GM12878 (cell line): ENCODE measurements at places on chromosomes 12 and 14. TPM values are rescaled to one million over a fixed set of nuclear protein-coding genes. Genes with fewer than 3 reads are reported as not detected.

GRCh38 chr14:102805371-102805891 lies 28.2 kb downstream of the TRAF3 start:
- DNase-seq: no peak

WSB2 gene
- total RNA-seq: 56.8 and 59.0 TPM in 2 replicates

DNA sequence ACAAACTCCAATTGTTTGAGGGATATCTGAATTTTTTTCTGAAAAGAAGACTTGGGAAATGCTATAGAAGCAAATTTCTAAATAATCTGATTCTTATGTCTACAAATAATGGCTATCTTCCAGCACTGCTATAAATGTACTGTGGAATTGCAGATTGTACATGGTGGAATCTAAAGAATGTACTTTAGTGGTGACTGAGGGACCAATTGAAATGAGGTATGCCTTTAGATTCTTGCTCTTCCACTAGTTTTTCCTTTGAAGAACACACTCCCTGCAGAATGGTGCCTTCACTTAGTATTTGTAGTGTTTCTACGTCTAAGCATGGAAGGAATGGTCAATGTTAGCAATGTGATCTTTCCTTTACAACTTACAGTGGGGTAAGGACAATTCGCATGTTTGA lies 11.7 kb upstream of the PRB4 start:
- DNase-seq: no peak

- DNase-seq: no peak
Observed at GRCh38 chr12:77133566-77133965, 68.2 kb upstream of the E2F7 start.

- no peak for DNase-seq
Observed at GRCh38 chr14:87066221-87066817, 926.7 kb downstream of the GALC start.

TSHR gene
- not detected in 2 replicates for total RNA-seq

P3H3 gene
- total RNA-seq: 0.13 and 0.21 TPM in 2 replicates

DNA sequence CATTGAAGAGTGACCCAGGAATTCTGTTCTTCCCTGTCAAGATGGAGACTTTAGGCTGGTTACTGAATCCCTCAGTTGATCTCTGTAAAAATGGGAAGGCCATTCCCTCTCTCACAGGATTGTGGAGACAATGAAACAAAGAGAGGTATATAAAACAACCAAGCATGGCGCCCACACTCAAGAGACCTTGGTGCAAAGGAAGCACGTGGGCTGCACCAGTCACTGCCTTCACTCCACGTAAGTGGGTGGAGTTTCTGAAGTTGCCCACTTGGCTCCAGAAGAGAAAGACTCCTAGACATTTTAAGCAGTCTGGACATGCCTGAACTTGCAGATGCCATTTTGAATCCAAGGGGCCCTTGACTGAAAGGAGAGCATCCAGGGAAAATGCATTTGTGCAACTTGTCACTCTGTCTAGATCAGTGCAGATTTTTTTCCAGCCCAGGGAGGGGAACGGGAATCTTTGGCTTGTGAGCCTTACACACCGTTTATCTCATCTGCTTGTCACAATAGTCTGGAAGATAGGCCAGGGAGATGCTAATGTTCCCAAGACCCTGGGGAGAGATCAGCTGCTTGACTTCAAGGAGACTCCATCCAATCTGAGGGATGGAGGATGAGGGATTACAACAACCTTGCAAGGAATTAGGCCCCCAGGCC lies 96.9 kb upstream of the TBX3 start:
- no peak for DNase-seq

GRCh38 chr12:68237078-68237477 lies 11.5 kb upstream of the IL26 start:
- no peak for DNase-seq

- peak; percentile 11 for DNase-seq
Observed at GRCh38 chr12:16347391-16348298, at the start of gene MGST1. TSS of gene MGST1 (plus strand) at chr12:16347645. CDS start at chr12:16354253, 6,608 bp downstream.

ACVRL1 gene
- total RNA-seq: 0.29 TPM in 1 of 2 replicates, not detected in the other

GRCh38 chr12:79512068-79512467 lies 178.7 kb downstream of the PAWR start:
- no peak for DNase-seq

GRCh38 chr14:91170504-91171121 lies 56.7 kb downstream of the DGLUCY start:
- no peak for DNase-seq

DNA sequence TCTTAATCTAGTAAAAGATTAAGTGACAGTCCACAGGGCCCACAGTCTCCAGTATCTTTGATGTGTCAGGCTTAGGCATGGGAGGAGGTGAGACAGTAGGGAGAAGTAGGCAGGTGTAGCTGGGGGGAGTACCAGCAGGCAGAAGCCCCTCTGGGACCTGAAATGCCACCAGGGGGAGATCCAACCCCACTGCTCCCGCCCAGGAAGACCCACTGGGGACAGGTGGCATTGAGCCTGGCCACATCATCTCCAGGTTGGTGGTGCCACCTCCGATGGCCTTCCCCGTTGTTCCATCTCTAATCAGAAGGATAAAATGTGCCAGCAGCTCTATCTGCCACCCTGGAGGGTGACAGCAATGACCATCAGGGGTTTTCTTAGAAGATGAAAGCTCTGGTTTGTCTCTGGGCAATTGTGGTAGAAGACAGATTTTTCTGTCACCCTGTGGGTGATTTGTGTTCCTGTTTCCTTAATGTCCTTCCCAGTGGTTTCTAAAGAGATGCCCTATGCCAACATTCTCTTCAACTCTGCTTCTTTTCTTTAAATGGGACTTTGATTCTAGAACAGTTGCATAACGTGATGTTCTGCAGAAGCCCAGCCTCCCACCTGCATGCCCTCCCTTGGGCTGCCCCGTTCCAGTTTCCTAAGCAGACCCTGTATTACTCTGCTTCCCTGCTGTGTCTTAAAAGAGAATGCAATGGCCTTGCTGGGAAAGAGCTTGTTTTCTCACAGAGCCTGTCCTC lies 12.3 kb upstream of the SERPINA12 start:
- no peak for DNase-seq

RTN1 gene
- total RNA-seq: 0.27 TPM in 1 of 2 replicates, not detected in the other

DNA sequence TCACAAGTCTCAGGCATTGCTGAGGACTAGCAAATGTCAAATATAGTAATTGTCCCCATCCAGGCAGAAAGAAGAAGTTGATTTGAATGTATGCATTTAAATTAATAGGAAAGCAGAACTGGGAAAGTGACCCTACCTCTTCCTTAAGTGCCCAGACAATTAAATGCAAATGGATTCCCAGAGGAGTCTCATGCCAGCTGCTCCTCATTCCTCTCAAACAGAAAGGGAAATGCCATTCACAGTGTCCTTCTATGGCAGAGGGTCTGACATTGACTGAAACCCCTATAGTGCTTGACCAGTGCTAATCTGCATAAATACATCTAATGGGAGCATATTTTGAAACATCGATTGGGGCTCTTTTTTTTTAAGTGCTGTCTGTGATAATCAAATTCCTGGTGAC lies 292.4 kb upstream of the SEL1L start:
- no peak for DNase-seq

MYH7 gene
- total RNA-seq: 0.10 and 0.11 TPM in 2 replicates

DNA sequence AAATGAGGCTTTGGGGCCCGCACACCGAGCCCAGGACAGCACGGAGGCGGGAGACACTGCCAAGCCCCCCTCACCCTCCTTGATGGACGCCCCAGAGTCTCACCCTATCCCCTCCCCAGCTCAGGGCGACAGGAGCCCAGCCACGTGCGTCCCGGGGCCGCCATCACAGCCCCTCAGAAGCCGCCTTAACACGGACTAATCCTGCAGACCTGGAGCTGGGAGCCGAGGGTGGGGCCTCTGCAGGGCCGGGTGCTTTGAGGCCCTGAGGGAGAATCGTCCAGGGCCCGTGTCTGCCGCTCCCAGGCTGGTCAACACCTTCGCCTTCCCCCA lies 79.7 kb upstream of the FBRSL1 start:
- no peak for DNase-seq

TMEM119 gene
- total RNA-seq: 0.44 TPM in 1 of 2 replicates, not detected in the other

GRCh38 chr14:53929871-53930715 lies 26.5 kb downstream of the BMP4 start:
- DNase-seq: no peak

GRCh38 chr12:76410781-76411180 lies 62.6 kb upstream of the BBS10 start:
- DNase-seq: no peak

HOXC5 gene
- not detected in 2 replicates for total RNA-seq

DNA sequence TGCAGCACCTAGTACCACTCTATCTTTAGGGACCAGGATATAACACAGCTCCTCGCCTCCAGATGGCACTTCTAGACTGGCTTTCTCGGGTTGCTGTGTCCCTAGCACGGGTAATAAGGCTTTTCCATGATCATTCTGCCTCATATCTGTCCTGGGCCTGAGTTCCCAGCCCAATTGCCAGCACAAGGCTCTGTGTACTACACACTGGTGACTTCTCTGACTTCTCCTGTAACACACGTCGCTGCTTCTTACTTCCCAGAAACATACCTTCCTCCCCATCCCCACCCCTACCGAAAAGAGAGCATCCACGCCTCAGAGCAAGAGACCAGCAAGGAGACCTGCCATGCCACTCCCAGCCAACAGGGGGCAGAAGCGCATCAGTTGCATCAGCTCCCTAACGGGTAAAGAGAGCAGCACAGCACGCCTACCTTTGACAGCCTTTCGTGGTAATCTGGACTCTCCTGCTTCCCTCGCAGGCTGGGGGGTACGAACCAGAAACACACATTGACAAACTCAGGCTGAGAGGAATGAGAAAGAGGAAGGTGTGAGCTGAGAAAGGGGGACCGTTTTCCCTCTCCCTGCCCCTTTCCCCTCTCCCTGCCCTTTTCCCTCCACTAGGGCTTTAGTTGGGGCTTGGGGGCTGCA lies 21.2 kb upstream of the ZNF740 start:
- DNase-seq: peak; percentile 72

DNA sequence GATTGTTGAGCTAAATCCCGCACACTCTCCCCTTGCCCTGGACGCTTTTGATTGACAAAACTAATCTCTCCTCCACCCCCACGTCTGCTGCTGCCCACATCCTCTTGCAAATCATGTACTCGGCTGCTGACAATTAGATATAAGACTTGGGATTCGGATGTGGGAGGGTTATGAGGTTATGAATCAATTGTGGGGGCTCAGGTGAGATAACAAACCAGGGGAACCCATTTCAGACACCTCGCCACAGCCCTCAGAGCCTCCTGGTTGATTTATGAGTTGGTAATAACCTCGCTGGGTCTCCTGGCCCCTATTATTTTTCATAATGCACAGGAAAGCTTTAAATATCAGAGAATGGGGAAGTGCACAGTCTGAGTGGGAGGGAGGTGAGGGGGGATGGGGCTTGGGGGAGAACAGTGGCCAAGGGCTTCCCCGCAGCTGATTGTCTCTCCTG lies 449.9 kb downstream of the DPF3 start:
- peak; percentile 28 for DNase-seq

DNA sequence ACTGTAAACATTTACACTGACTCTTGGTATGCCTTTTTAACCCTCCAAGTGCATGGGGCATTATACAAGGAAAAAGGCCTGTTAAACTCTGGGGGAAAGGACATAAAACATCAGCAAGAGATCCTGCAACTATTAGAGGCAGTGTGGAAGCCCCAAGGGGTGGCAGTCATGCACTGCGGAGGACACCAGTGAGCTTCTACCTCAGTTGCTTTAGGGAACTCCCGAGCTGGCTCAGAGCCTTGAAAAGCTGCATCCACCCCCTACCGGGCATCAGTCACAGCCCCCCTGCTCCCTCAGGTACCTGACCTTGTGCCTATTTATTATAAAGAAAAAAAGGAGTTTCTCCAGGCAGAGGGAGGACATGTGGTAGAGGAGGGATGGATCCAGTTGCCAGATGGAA lies 695.6 kb upstream of the LMO3 start:
- DNase-seq: no peak

- DNase-seq: no peak
Observed at GRCh38 chr12:47014474-47014873, 64.9 kb upstream of the PCED1B start.

CMA1 gene
- not detected in 2 replicates for total RNA-seq

MORN3 gene
- 0.15 and 0.19 TPM in 2 replicates for total RNA-seq

RNASE3 gene
- not detected in 2 replicates for total RNA-seq

DNA sequence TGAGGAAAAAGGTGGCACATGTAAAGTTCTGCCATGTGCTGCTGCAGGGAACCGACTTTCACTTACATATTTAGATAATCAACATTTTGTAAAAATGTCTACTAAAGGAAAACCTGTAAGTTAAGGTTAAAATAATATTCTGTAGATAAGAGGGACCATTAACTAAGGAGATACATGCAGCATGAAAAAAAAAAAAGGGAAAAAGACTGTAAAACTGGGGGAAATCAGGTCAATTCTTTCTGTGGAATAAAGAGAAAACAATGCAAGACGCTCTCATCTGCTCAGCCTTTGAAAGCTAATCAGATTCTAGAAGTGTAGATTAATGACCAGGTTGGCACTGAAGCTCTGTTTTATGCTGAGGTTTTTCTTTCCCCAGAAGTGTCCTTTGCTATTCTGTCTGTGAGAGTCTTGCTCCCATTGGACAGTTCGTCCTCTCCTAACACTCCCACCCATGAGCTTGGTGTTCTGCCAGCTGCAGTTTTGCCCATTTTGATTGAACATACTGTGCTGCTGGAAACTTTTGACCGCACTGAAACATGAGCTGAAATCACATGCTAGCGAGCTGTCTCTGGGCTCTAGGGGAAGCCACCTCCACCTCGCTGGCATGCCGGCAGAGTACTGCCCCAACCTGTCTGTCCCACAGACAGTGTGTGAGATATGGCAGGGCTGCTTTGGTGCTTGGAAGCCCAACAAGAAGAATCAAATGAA lies 39.7 kb downstream of the PPTC7 start:
- DNase-seq: peak; percentile 90

GRCh38 chr12:113512568-113512967 lies 40.9 kb upstream of the LHX5 start:
- DNase-seq: no peak

GRCh38 chr12:85275374-85275773 lies 4.6 kb upstream of the ALX1 start:
- DNase-seq: no peak

DNA sequence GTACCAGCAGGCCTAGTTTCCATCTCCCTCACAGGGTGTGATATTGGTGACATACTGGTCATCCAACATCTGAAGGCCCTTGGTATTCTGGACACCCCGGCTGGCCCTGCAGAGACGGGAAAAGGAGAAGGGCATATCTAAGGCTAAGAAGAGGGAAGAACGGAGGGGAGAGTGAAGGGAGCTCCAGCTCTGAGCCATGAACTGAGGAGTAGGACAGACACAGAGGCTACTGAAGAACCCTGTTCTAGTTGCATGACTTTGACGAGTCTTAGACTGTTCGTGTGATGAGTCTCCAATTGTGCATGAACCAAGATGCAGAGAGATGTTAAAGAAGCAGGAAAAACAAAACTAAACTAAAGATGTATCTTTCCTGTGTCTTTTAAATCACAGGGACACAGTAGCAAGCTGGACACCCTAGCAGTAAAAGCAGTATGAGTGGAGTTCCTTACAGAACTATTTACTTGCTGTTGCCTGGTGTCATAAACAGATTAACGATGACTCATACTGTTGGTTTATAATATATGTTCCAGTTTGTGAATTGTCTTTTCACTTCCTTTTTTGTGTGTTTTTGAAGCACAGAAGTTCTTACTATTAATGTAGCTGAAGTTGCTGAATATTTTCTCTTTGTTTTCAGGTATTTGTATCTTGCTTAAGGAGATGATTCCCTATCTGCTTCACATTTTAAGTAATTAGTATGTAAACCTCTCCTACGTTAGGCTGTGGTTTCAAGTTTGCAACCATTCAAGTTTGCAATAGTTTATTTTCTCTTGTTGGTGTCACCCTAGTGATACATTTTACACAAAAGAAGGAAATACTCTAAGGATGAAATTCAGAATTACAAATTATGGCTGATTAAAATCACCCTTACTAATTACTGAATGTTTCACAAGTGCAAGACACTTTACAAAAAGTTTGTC lies 15.7 kb downstream of the FAR2 start:
- peak; percentile 55 for DNase-seq

FAM90A1 gene
- 0.62 and 0.66 TPM in 2 replicates for total RNA-seq

GRCh38 chr14:77051116-77051515 lies 22.6 kb upstream of the IRF2BPL start:
- no peak for DNase-seq
